GM06990 (cell line): ENCODE measurements at places on chromosomes 7 and 10.

GRCh38 chr7:152462995-152463708 lies 27.3 kb upstream of the KMT2C start:
- no peak for DNase-seq

DNA sequence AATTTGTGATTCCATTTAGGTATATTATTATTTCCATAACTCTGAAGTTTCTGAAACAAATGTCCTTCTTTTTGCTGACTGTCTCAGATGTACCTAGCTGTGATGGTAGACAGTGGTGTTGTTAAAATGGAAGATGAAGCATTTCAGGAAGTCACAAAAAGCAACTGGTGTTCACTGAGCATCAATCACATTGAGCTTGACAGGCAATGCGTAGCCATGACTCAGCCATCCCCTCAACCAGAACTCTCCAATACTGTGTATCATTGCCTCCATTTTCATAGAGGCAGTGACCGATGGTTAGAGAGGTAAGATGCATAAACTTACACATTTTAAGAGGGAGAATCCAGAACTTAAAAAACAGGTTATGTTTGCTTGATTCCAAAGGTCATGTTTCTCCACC lies 434.0 kb downstream of the INHBA start:
- DNase-seq: no peak

GRCh38 chr7:116464375-116464774 lies 35.2 kb upstream of the CAV2 start:
- no peak for DNase-seq

DNA sequence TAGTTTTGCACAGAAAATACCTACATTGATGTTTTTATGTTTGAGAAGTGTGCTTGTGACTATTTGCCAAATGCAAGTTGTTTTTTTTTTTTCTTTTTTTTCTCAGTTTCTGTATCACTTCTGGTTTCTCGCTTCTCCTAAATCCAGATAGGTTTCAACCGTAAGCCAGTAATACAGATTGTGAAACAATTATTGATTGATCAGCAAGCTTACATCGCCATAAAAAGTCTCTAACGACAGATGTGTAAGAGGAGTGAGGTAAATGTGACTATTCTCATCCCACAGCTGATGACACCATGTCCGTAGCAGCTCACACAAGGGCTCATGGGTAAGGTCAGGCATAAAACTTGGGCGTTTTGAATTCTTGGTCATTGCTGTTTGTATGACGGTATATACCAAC lies 202.8 kb upstream of the AKR1E2 start:
- no peak for DNase-seq

DNA sequence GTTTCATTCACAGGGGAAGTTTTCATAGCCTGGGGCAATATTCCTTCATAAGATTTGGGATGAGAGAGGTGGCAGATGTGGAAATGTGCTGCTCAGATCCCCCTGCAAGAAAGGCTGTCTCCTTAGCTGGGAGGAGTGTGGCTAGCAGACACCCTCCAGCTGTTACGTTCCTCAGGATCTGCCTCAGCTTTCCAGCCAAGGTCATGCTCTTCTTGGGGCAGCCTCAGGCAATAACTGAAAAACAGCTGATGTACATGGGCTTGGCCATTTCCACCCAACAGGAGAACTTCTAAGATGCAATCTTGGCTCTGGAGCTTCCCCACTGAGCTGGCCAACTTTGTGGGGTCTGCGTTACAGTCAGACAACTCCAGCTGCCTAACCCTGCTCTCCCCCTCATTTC lies 51.3 kb upstream of the SEPTIN7 start:
- DNase-seq: no peak

- no peak for DNase-seq
These were observed 47.4 kb downstream of the CUL2 start for GRCh38 chr10:35042783-35043182.

- no peak for DNase-seq
These were observed 249.8 kb upstream of the HPS1 start for GRCh38 chr10:98696516-98696915.

DNA sequence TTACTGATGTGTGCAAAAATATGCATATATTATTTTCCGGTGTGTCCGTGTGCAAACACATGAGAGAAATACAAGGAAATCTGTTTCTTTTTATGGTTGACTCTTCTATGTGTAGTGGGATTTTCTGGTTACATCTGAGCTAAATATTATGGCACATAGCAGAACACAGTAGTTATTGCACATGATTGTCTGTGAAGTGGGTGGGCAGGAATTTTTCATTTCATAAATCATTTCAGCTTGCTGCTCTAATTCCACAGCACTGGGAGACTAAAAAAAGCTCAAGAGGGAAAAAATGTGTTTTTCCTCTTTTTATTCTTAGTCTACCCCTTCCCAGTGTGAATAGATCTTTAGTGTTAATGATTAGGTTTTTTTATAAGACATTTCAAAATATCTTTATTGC lies 197.9 kb downstream of the MBL2 start:
- no peak for DNase-seq

- no peak for DNase-seq
These were observed 509 bp downstream of the AHR start for GRCh38 chr7:17298840-17299482.

DNA sequence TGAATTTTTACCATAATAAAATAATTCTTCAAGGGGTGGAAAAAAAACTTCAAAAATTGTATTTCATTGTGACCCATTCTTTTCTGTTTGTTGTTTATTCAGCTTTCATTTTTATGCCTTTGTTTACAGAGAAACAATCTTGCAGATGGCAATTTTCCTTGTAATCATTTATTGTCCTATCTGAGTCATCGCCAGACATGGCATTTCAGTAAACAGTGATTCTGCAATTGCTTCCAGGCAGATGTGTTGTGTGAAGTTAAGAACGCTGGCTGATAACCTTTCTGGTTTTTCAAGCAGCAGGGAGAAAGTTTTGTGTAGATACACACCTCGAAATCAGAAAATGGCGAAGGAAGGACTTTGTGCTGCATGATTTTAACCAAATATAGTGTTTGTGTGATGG lies 80.7 kb upstream of the RPA3 start:
- no peak for DNase-seq
